Ovary (tissue), 10 donors: ENCODE measurements at places on chromosomes 13 and 19. TPM values are rescaled to one million over a fixed set of nuclear protein-coding genes. Genes with fewer than 3 reads are reported as not detected.

Gene FLT1
- 14.0 TPM for total RNA-seq

Gene OR10H3
- total RNA-seq, result not detected

Gene KCNRG
- total RNA-seq, result 0.23 TPM

Gene EFNA2
- not detected for total RNA-seq

DNA sequence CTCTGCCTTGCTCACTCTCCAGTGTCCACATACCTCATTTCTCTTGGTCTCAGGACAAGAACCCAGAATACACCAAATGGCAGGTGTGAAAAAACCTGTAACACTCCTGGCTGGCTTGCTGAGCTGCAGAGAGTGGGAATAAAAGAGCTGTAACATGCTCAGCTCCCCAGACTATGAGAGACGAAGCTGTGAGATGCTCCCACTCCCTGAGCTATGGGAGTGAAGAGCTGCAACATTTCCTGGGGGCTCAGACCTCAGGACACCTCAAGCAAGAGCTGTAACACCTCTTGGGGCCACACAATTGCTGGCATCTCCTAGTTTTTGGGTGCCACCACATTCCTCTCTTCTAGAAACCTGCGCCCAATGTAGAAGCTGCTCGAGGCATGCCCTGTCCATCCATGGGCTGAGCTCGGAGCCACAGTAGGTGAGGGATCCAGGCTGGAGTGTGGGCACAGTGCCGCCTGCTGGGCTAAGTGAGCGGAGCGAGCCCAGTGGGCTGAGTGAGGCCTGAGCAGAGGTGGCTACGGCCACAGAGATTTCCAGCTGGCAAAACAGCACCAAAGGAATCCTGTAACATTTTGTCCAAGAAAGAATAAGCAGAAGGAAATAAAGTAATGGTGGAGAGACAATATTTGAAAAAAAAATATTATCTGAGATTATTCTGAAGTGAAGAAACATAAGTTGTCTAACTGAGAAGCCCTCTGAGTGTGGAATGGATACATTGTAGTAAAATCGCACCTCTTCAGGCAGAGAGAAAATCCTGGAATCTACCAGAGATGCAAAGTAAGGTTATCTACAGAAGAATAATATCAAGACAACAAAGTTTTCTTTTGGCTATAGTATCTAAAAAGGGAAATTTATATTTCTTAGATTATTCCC lies 186.2 kb upstream of the PCDH9 start:
- DNase-seq, result no peak

DNA sequence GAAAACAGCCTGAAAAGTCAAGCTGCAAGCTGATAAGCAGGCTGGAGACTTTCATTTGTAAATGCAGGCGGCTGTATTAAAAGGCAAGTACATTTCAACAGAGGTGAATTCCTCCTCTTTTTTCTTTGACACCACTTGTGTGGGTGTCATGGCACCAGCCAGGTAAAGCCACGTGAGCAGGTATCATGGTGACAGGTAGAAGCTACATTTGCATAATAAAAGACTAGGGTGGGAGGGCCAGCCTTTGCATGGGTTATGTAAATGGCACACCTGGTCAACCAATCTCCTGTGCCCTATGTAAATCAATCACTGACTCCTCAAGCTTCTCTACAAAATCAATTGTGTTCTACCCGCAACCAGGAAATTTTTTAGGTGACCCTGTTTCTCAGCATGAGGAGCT lies 68.2 kb downstream of the ZNF100 start:
- DNase-seq, result no peak

DNA sequence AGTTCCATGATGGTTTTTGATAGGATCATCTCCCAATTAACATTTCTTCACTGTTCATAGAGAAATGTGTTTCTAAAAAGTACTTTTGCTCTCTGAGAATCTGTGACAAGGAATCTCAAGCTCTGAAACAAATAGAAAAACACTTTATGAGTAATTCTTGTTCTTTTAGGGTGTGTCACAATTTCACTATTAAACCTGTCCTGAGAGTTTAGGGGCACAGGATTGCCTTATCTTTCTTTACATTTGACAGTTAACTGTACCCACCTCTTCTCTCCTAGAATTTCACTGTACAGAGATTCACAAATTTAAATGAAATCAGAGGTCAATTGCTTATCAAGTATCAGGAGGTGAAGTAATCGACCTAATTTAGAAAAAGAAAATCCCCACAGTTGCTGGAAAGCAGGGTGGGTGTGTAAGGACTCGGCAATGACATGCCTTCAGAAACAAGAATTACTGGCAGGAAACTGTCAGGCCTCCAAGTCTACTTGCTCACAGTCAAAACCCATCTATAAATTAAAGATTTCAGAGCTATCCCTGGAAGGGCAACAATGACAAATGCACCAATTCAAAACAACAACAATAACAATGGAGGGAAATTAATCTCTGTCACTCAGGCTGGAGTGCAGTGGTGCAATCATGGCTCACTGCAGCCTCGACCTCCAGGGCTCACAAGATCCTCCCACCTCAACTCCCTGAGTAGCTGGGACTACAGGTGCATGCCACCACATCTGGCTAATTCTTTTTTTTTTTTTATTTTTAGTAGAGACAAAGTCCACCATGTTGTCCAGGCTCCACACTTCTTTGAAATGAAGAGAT lies 250.2 kb downstream of the ABCC4 start:
- no peak for DNase-seq

- DNase-seq, result no peak
Observed at GRCh38 chr13:51768378-51768921, 35.5 kb downstream of the DHRS12 start.

- no peak for DNase-seq
Observed at GRCh38 chr13:30074955-30075614, 224.7 kb upstream of the UBL3 start.

DNA sequence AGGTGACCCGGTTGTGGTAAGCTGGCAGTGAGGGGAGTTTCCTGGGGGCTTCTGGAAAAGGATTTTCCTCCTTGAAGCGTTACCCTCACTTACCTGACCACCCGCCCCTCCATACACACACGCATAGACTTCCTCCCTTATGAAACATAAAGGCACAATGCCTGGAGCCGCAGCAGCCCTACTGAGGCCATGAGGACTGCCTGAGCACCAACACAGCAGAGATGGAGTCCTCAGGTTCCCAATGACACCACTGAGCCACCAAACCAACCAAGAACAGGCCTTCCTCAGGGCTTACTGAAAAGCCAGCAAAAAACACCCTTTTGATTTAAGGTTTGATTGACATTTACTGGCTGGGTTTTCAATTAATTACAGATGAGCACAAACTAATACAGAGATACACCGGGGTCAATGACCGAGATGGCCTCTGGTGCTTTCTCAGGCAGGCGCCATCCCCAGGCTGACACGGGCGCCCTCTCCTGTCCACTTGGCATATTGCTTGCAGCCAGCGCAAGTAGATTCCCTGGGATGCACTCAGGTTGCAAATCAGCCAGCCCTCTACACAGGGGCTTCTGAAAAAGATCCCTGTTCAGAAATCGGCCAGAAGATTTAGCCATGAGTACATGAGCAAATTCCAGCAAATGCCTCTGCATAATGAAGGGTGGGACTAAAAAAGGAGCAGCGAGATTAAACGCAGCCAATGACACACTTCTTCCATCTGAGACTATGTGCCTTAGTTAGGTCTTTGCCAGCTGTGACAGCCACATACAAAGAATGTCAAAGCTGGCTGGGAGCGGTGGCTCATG lies 14.8 kb downstream of the OPA3 start:
- no peak for DNase-seq

GRCh38 chr19:1240925-1241324 lies 626 bp upstream of the ATP5F1D start:
- peak; percentile 58 for DNase-seq

GRCh38 chr19:51010066-51010795 lies 8.8 kb upstream of the KLK8 start:
- DNase-seq, result no peak

DNA sequence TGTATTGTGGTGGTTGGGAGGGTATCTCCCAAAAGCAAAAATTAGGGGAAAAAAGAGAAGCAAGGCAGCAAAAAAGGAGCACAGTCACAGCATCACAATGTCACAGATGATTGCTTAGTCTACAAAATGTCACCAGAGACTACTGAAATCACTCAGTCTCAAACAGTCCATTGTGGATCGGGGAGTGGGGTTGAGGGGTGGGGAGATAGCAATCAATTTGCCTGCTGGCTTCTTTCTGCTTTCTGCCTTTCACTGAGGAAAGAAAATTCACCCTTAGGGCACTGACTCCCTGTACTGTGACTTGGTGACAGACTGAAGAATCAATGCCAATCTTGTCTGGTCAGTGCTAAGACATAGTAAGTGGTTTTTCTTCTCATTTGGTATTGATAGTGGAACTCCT lies 2127.1 kb upstream of the PCDH20 start:
- DNase-seq, result no peak
